ENCODE measurements at places on chromosomes 2 and 18.

DNA sequence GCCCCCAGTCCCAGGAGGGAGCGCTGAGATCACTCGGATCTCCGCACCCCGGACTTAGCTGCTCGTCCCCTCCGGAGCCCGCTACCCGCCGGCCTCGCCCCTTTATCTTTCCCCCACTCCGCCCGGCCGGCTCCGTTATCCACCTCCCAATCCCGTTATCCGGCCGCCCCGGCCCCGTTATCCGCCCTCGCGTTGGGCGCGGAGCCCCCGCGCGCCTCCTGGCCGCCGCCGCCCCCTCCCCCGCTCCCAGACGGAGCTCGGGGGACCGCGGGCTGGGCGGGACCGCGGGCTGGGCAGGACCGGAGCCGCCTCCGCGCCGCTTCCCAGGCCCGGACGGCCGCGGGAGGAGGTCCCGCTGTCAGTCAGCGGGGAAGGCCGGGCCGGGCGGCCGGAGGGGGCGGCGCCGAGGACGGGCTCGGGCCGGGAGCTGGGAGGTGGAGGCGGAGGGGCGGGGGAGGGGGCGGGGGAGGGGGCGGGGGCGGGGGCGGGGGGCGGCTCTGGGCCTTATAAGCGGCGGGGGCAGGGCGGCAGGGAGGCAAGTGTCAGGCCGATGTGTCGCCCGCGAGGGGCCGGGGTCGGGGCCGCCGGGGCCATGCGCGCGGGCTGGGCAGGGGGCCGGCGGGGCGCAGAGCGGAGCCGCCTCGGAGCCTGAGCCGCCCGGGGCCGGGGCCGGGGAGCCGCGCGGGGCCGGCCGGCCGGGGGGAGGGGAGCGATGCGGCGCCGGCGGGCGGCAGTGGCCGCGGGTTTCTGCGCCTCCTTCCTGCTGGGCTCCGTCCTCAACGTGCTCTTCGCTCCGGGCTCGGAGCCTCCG lies at the start of gene PKDCC:
Gene PKDCC (plus strand): TSS at position 534 of the 811 bp plus-strand sequence. CDS start 179 bp downstream, at position 713.
- DNase-seq = no peak

- DNase-seq = no peak
Observed at GRCh38 chr2:147425437-147426029, 419.3 kb upstream of the ACVR2A start.

DNA sequence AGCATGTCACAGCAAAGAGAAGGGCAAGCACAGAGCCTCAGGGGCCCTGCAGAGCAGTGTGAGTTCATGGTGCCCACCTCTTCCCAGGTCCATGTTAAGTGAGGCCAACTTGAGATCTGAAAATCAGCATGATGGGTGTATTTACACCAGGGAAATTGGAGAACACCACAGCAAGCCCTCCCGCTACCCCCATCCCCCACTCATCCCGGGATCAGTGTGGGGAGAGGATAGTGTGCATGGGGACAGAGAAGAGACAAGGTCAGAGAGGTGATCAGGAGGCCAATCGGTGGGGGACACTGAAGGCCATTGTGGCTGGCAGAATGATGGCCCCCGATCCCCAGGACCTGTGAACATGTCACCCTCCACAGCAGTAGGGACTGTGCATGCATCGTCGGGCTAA lies 54.7 kb downstream of the PTGR3 start:
- DNase-seq = no peak

GRCh38 chr2:24238158-24238557 lies 63.3 kb downstream of the FAM228A start:
- peak; percentile 48 for DNase-seq

- DNase-seq = peak; percentile 5
Observed at GRCh38 chr2:17879137-17879912, 858 bp downstream of the KCNS3 start.

GRCh38 chr18:9638886-9639285 lies 24.5 kb upstream of the PPP4R1 start:
- no peak for DNase-seq

DNA sequence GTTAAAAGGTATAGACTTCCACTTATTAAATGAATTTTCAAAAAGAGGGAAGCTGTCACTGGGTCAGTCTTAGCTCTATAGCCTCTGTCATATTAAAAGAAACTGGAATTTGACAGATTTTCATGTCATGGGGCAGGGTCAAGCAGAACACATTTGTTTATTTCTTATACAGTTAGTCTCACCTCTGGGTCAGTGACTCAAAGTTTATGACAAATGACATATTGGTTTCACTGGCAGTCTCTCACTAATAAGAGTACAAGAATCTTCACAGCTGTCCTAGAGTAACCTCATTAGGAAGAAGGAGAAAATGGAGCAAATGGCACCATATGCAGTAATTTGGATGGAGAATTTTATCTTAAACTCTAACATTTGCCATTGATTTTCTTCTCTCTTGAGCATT lies 63.2 kb downstream of the MBD2 start:
- no peak for DNase-seq

DNA sequence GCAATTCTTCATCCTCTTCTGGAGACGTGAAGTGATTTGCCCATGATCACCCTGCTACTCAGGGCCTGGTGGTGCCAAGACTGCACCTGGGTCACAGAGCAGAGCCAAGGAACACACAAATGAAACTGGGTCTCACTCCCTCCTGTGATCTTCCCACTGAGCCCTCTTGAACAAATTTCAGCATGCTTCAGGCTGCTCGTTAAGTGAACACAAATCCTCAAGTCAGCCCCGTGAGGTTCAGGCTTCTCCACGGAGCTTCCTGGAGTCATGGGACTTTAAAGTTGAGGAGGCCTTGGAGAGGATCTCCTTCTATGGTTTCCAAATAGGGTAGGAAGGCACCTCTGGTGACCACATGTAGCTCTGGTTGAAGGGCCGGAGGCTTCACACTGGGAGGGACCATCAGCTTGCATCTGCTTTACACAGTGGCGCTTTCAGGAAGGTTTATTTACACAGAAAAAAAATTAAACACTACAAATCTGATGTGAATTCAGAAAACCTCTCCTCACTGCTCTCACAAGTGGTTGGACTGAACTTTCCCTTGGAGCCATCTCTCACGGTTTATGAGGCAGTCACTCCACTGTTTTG lies 255.4 kb downstream of the LOXHD1 start:
- peak; percentile 24 for DNase-seq

- no peak for DNase-seq
Observed at GRCh38 chr2:207357216-207357615, 172.5 kb upstream of the CREB1 start.

DNA sequence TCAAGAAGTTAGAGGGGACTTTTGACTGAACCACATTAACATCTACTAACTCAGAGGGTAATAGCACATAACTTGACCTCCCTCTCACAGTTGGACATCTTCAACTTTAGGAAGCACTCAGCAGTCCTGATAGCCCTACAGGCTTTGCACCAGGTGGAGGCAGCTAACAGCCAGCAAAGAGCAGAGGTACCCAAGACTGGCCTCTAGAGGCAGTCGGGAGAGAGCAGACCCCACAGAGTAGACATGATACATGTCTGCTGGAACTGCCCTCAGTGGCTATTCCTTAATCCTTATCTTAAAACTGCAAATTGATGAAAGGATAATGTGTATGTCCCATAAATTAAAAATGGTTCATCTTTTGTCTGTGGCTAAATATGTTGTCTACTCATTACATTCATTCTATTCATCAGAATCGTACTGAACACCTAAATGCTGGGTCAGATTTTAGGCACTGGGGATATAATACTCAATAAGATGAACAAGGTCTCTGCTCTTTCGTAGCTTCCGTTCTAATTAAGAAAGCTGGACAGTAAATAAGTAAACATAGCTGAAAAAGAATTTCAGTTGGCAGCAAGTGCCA lies 49.8 kb downstream of the CAB39 start:
- no peak for DNase-seq

DNA sequence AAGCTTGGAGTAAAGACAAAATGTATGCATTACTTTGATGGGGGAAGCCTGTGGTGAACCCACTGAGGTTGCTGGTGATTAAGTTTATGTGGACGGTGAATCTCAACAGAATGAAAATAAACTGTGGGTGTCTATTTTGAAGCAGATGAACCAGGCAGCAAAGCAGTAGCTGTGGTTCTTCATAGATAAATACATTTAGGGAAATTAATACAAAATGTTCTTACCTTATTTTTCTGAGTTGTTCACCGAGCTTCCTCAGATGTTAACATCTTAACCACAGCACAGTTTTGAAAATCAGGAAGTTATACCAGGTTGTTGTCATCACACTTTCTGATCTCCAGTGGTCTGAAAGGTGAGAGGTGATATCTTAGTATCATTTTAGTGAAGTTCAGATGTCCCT lies 53.9 kb downstream of the NCK2 start:
- DNase-seq = no peak

DNA sequence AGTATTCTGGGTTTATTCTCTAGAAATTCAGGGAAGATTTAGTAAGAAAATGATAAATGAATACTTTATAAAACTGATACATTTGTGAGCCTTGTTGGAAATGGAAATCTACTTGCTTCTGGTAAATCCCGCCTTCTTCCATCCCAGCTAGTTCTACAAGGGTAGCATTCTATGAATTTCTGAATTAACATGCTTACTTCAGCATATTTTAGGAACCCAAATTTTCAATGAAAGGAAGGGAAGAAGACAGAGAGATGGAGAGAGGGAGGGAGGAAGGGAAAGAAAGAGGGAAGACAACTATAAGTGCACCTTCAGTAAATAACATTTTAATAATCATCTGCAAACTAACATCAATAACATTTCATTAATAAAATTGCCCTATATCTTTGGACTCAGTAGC lies 26.6 kb upstream of the TMEM237 start:
- DNase-seq = no peak

DNA sequence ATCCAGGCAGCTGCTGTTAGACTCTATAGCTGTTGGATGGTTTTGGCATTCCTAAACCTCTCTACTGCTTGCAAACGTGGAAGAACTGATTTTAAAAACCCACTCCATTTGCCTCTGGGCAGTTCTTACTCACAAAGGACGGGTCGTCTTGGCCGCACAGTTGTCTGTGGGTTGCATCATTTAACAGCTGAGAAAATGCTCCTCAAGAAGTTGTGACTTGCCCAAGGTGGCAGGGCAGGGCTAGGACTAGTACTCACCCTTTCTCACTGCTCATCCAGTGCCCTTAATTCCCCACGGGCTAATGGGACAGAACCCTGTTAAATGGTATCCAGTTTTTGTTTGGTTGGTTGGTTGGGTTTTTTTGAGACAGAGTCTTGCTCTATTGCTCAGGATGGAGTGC lies 997 bp upstream of the DRC1 start:
- DNase-seq = no peak

- DNase-seq = no peak
Observed at GRCh38 chr18:9157806-9158205, 21.2 kb downstream of the ANKRD12 start.

DNA sequence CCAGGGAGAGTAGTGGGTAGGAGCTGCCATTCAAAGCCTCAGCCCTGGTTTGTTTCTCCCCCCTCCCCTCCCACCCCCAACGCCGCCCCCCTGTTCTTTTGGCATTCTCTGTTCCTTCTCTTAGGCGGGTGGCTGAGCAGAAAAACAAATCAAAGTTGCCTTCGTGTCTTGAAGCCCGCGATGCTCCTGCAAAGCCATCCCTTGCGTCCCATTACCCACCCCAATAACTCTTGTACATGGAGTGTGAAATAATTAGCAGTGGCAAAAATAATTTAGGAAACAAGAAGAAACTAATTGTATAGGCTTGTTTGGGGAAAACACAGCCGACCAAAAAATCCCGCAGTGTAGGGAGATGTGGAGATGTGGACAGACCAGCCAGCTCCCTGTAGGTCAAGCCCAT lies 59.6 kb downstream of the CELF4 start:
- DNase-seq = no peak

DNA sequence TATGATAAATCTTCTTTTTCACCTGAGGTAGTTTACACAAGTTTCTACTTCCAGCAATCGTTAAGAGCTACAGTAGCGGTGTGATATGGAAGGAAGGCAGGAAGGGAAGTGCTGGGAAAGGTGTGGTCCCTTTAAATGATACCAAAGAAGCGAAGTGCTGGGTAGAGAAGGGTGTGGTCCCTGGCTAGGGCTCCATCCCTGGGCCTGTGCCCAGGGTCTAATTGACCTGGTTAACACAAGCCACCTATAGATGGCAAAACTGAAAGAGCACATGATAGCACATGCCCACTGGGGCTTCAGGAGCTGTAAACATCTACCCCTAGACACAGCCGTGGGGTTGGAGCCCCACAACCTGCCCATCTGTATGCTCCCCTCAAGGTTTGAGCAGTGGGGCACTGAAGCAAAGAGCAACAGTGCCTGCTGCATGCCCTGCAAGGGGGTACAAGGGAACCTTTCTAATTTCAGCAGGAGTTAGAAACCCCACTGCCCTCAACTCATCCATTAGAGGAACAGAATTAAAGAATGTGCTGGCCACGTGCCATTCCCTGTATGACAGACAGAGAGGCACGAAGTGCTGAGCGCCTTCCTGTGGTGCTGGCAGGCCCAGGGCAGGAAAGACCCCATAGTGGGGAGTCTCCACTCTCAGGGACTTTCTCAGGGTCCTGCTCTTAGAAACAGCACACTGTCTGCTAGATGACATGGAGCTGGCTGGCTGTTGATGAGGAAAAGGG lies 153.1 kb upstream of the LMAN1 start:
- no peak for DNase-seq

GRCh38 chr2:108315444-108315934 lies 26.8 kb downstream of the SULT1C2 start:
- DNase-seq = no peak

GRCh38 chr2:119431976-119432850 lies 559 bp downstream of the TMEM37 start:
- no peak for DNase-seq

GRCh38 chr2:80147690-80148089 lies 156.9 kb downstream of the LRRTM1 start:
- DNase-seq = no peak

GRCh38 chr18:33099626-33100025 lies 326.8 kb upstream of the KLHL14 start:
- no peak for DNase-seq

DNA sequence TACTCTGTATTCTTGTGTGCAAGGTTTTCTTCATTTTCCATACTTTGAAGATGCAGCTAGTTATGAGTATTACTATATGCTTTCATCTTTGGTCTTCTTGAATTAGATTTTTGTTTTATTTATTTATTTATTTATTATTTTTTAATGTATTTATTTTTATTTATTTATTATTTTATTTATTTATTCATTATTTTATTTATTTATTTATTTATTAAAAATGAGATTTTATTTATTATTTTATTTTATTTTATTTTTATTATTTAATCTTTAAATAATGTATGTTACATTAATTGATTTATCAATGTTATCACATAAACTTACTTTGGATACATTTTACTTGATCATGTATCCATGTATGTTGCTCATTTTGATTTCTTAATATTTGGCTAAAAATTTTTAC lies 132.3 kb upstream of the GALNT13 start:
- no peak for DNase-seq

All from NCI-H1092 (cell line).